Small intestine (tissue), 16 donors: ENCODE measurements at places on chromosomes 12 and 14.
A peak's percentile ranks its signal among the peaks of the same experiment; 100 is the strongest.

- peak; percentile 89 for DNase-seq
Observed at GRCh38 chr14:33469898-33470297, 481.0 kb downstream of the EGLN3 start.

GRCh38 chr14:70655110-70655826 is 13.6 kb downstream of the TTC9 start:
- peak; percentile 60 for DNase-seq

- no peak for DNase-seq
Observed at GRCh38 chr12:109269428-109269827, 39.7 kb downstream of the FOXN4 start.

- DNase-seq = no peak
Observed at GRCh38 chr14:50012644-50013043, 103.7 kb downstream of the VCPKMT start.

GRCh38 chr12:73136386-73136785 is 864.2 kb downstream of the TRHDE start:
- DNase-seq = no peak

GRCh38 chr12:109876406-109876805 is 3.9 kb downstream of the GLTP start:
- DNase-seq = no peak

- no peak for DNase-seq
Observed at GRCh38 chr14:54622192-54622958, 55.4 kb downstream of the SAMD4A start.

DNA sequence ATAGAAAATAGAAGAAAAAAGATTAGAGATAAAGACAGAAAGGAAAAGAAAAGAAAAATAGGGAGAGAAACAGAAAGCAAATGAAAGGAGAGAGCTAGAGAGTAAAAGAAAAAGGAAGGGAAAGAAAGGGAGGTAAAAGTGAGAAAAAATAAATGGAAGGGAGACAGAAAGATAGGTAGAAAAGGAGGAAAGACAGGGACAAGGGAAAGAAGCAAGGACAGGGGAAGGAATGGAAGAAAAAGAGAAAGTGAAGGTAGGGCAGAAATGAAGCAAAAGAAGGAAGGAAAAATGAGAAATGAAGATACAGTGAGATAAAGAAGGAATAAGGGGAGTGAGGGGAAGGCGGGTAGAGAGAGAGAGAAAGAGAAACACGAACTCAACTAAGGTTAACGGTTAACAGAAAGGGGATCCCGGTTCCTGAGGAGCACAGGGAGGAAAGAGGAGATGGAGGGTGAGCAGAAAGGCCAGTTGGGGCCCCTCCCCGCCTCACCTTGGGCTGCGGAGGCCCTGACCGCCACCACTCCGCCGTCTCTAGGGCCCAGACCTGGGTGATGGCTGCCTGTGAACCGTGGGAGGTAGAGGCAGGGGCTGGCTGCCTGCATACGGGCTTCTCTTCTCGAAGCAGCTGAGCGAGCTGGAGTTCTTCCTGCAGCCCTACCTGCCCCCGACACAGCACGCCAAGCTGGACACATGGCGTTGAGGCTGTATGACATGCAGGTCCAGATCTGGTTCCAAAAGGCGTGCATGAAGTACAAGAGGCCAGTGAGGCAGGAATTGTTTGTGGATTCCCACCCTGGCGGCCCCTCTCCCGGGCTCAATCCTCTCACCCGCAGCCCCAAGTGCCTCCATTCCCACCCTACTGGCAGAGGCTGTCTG is 59.5 kb downstream of the SMUG1 start:
- DNase-seq = no peak

DNA sequence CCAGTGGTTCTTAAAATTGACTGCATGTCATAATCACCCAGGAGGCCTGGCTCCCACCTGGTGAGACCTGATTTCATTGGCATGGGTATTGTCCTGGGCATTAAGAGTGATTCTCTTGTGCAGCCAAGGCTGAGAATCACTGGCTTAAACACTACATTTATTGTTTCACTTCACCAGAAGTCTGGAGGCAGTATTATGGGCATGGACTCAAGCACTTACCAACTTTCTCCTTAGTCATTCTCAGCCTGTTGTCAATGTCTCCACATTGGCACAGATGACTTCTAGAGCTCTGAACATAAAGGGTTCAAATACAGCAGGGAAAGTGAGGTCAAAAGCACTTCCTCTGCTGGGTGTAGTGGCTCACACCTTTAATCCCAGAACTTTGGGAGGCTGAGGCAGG is 25.6 kb upstream of the GCH1 start:
- no peak for DNase-seq
